LHCN-M2 (cell line): ENCODE measurements at places on chromosomes 7 and 10. TPM values are rescaled to one million over a fixed set of nuclear protein-coding genes. Genes with fewer than 3 reads are reported as not detected.

The LRGUK gene
- total RNA-seq, result 0.23 and 0.83 TPM in 2 replicates

DNA sequence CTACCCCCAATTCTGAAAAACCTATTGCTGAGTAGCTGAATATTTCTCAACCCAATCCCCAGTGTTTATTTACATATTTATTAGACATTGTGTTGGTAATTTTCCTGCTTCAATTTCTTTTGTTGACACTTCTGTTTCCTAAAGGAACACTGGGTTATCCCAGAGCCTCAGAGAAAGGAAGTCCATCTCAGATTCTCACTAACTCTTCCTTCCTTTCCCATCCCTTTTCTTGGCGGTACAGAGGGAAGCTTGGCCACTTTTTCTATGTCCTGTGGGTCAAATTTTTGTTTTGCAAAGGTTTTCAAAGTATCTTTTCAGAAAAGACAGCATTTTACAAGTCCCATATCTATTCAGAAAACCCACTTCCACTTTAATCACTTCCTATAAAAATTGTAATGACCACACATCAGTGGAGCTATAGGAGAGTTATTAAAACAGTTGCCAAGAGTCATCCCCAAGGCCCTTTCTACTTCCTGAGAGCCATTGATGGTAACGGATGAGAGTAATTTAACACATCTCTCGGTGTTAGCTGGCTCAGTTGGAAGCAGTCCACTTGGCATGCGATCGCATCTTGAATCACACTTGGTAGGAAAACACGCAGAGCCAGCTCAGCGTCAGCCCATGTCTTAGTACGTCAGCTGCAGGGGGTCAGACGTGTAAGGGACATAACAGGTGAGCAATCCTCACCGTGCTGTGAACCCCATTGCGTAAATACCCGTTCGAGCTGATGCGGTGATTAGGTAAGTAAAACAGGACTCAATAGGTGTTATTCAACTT is 231.1 kb upstream of the ADARB2 start:
- no peak for DNase-seq

DNA sequence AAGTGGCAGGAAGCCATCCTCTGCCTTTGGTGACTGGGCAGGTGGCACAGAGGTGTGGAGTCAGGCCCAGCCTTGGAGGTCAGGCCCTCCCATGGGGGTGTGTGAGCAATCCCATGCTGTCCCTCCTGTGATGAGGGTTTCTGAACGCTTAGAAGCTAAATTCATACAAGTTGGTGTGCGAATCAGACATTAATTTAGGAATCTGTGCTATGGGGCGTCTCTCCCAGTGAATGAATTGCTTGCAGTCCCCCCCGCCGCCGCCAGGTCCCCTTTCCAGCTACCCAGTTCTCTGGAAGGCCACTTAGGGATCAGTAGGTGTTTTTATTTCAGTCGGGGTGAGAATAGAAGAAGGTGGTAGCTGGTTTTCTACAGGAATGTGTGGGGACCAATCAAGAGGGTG is 37.5 kb downstream of the LRRC18 start:
- no peak for DNase-seq

GRCh38 chr7:75856536-75856935 is 22.3 kb upstream of the RHBDD2 start:
- DNase-seq, result no peak

GRCh38 chr7:106039486-106040060 is 72.5 kb downstream of the SYPL1 start:
- DNase-seq, result no peak
